GM23338 (cell line): ENCODE measurements at places on chromosomes 5 and 9.

GRCh38 chr5:31421806-31422586 is 109.9 kb downstream of the DROSHA start:
- no peak overlapping the region for H3K27ac ChIP-seq
- DNase-seq, result no peak
- H3K36me3 ChIP-seq, result peaks cover 15% of the 10 kb centered on the region
- no peak overlapping the region for H3K4me3 ChIP-seq

- no peak overlapping the region for H3K27ac ChIP-seq
- H3K27me3 ChIP-seq, result no peaks in the 10 kb centered on the region
- H3K36me3 ChIP-seq, result no peaks in the 10 kb centered on the region
- H3K4me1 ChIP-seq, result peaks cover 29% of the 10 kb centered on the region
- no peak overlapping the region for H3K4me3 ChIP-seq
These were observed 8.9 kb downstream of the RECK start for GRCh38 chr9:36045610-36046009.

GRCh38 chr5:65796269-65796668 is 74.3 kb downstream of the NLN start:
- no peaks in the 10 kb centered on the region for H3K27me3 ChIP-seq
- no peaks in the 10 kb centered on the region for H3K4me1 ChIP-seq
- H3K36me3 ChIP-seq, result peaks cover 14% of the 10 kb centered on the region; the same call in 1 of the 2 replicates
- no peak overlapping the region for H3K4me3 ChIP-seq
- no peak for DNase-seq
- no peak overlapping the region for H3K27ac ChIP-seq

DNA sequence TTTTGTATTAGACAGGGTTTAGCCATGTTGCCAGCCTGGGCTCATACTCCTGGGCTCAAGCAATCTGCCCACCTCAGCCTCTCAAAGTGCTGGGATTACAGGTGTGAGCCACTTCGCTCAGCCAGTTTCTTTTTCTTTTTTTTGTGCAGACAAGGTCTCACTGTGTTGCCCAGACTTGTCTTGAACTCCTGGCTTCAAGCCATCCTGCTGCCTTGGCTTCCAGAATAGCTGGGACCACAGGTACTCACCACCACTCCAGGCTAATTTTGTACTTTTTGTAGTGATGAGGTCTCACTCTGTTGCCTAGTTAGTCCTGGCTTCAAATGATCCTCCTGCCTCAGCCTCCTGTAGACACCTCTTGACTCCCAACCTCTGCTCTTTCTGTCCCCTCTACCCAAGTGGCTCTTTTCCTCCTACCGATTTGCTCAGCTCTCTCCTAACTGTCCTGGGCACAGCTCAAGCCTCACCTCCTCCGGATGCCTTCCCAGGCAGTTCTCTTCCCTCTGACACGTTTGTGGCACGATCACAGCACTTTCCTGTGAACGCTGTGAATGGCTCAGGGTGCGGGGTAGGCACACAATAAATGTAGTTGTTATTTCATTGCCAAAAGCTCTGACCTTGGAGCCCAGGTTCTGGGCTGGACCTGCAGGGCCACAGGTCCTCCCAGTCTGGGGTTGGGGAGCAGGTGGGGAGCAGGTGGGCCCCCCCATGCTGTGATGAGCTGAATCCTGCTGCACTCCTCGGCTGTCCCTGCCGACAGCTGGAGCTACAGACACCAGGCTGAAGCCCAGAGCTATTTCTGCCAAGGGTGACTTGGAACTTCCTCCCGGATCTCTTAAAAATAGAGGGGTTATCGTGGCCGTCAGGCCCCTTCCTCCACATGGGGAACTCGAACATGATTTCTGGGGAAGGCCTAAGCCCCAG is 23.9 kb downstream of the GFI1B start:
- peaks cover 51% of the 10 kb centered on the region for H3K27me3 ChIP-seq
- no peak for DNase-seq
- H3K27ac ChIP-seq, result no peak overlapping the region
- H3K4me1 ChIP-seq, result peaks cover 23% of the 10 kb centered on the region
- H3K4me3 ChIP-seq, result no peak overlapping the region
- H3K36me3 ChIP-seq, result no peaks in the 10 kb centered on the region

DNA sequence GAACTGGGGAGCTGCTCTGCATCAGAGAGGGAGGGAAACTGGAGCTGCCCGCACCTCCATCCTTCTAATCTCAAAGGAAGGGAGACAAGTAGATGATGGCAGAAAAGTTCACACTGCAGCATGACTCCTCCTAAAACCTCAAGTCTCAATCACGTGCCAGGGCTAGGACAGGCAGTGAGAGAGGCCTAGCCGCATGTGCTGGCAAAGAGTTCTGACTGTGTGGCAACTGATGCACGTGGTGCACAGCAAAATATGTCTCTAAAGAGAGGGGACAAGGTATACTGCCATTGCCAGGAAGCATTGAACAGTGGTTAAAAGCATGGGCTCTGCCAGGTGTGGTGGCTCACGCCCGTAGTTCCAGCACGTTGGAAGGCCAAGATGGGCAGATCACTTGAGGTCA is 38.1 kb downstream of the FBXO10 start:
- H3K4me1 ChIP-seq, result no peaks in the 10 kb centered on the region
- H3K4me3 ChIP-seq, result no peak overlapping the region
- no peak for DNase-seq
- H3K27ac ChIP-seq, result no peak overlapping the region
- H3K27me3 ChIP-seq, result no peaks in the 10 kb centered on the region

DNA sequence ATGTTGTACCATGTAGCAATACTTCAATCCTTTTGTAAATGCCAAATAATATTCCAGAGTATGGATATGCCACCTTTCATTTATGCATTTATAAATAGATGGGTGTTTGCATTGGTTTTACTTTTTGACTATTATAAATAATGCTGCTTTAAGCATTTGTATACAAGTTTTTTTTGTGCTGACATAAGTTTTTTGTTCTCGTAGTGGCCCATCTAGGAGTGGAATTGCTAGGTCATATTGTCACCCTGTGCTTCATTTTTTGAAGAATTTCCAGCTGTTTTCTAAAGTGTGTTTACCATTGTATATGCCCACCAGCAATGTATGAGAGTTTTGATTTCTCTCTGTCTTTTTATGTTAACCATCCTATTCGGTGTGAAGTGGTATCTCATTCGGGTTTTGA is 6.9 kb downstream of the ADGRV1 start:
- no peak for DNase-seq
- no peak overlapping the region for H3K27ac ChIP-seq
- H3K4me1 ChIP-seq, result peaks cover 62% of the 10 kb centered on the region
- no peaks in the 10 kb centered on the region for H3K36me3 ChIP-seq

DNA sequence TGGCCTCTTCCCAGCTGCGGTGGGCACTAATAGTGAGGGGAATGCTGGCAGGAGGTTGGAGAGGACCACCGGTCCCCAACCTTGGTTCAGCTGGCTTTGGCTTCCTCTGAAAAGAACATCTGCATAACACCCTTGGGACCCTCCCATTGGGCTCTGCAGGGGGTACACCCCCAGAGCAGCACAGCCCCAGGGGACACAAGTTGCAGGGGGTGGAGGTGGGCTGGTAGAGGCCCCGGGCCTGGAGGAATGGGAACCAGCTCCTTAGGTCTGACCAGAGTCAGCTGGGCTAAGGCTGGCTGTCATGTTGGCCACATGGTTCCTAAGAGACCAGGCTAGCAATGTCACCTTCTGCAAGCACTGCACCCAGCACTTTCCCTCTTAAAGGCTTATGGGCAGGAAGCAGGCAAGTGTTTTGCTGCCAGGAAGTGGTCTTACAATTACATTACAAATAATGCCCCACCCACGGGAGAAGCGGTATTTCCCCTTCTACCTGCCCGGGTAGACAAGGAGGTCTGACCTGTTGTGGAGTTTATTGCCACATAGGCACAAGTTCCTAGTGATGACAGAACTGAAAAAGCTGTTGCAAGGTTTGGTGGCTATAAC is 18.1 kb downstream of the GCNT4 start:
- no peaks in the 10 kb centered on the region for H3K27me3 ChIP-seq
- H3K4me3 ChIP-seq, result no peak overlapping the region
- H3K27ac ChIP-seq, result no peak overlapping the region
- no peak for DNase-seq
- no peaks in the 10 kb centered on the region for H3K4me1 ChIP-seq

- no peaks in the 10 kb centered on the region for H3K4me1 ChIP-seq
- DNase-seq, result no peak
- no peak overlapping the region for H3K4me3 ChIP-seq
- no peaks in the 10 kb centered on the region for H3K36me3 ChIP-seq
These were observed 279.1 kb downstream of the TLE1 start for GRCh38 chr9:81410201-81410600.

DNA sequence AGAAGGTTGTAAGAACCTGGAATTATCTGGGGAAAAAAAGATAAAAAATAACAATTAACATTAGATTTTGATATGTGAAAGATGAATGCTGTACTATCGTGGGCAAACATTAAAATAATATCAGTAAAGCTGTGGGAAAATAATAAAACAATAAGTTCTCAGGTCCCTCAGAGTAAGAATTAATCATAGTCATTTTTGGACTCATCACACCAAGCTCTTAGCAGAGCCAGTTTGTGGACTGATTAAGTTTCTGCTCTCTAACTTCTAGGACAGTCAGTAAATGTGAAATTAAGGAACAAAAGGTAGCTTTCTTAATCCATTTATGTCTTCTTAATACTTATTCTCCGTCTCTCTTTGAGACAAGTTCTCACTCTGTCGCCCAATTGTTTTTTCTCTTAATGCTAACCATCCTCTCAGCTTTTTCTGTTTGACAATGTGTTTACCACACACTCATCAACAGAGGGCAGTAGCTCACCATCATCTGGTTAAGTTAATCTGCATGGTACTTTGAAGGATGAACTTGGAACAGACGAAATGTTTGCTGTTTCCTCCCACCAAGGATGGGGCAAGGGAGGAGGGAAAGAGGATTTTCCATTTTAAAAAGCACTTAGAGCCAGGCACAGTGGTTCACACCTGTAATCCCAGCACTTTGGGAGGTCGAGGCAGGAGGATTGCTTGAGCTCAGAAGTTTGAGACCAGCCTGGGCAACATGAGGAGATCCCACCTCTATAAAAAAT is 5.3 kb upstream of the ACO1 start:
- no peak overlapping the region for H3K27ac ChIP-seq
- H3K4me1 ChIP-seq, result peaks cover 7% of the 10 kb centered on the region; the same call in 1 of the 2 replicates
- H3K27me3 ChIP-seq, result peaks cover 25% of the 10 kb centered on the region
- no peaks in the 10 kb centered on the region for H3K36me3 ChIP-seq
- DNase-seq, result peak; percentile 84

DNA sequence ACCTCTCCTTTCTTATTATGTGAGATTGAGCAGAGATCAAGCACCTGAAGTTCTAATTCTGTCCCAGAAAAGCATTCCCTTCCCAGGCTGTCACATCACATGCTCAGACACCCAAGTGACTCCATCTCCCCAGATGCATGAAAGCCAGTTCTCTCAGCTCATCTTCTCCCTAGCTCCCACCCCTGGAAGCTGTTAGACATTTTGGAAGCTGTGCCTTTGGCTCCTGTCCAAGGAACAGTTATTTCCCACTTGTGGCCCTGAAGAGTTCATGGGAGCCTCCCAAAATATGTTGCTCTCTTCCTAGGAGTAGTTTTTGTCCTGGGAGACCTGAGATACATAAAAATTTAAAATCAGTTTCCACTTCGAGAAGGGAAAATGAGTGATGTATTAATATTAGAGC is 161.4 kb upstream of the GAS1 start:
- no peaks in the 10 kb centered on the region for H3K36me3 ChIP-seq
- no peaks in the 10 kb centered on the region for H3K4me1 ChIP-seq
- no peak for DNase-seq
- H3K4me3 ChIP-seq, result no peak overlapping the region
- no peaks in the 10 kb centered on the region for H3K27me3 ChIP-seq

GRCh38 chr5:163772241-163772640 is 266.8 kb downstream of the MAT2B start:
- no peaks in the 10 kb centered on the region for H3K36me3 ChIP-seq
- H3K27ac ChIP-seq, result no peak overlapping the region
- H3K4me3 ChIP-seq, result no peak overlapping the region
- H3K27me3 ChIP-seq, result no peaks in the 10 kb centered on the region
- no peaks in the 10 kb centered on the region; the same call in 1 of the 2 replicates for H3K4me1 ChIP-seq

GRCh38 chr5:57221049-57221568 is 47.2 kb downstream of the GPBP1 start:
- DNase-seq, result peak; percentile 73
- H3K27me3 ChIP-seq, result no peaks in the 10 kb centered on the region
- H3K36me3 ChIP-seq, result peaks cover 4% of the 10 kb centered on the region; the same call in 1 of the 2 replicates
- H3K4me1 ChIP-seq, result no peaks in the 10 kb centered on the region
- H3K27ac ChIP-seq, result no peak overlapping the region

GRCh38 chr9:37410969-37411785 is 11.3 kb upstream of the GRHPR start:
- H3K27me3 ChIP-seq, result no peaks in the 10 kb centered on the region
- H3K4me1 ChIP-seq, result peaks cover 13% of the 10 kb centered on the region
- no peaks in the 10 kb centered on the region for H3K36me3 ChIP-seq
- peak; percentile 70 for DNase-seq
- H3K27ac ChIP-seq, result no peak overlapping the region
- no peak overlapping the region for H3K4me3 ChIP-seq

- H3K27me3 ChIP-seq, result no peaks in the 10 kb centered on the region
- H3K27ac ChIP-seq, result no peak overlapping the region
- peaks cover 21% of the 10 kb centered on the region for H3K4me1 ChIP-seq
- no peak overlapping the region for H3K4me3 ChIP-seq
- no peak for DNase-seq
These were observed 164.3 kb downstream of the DOCK2 start for GRCh38 chr5:169801324-169801777.

- no peaks in the 10 kb centered on the region for H3K36me3 ChIP-seq
- no peak for DNase-seq
- H3K4me1 ChIP-seq, result peaks cover 10% of the 10 kb centered on the region
- H3K27me3 ChIP-seq, result no peaks in the 10 kb centered on the region
- H3K4me3 ChIP-seq, result no peak overlapping the region
These were observed 64.1 kb downstream of the AMBP start for GRCh38 chr9:114014044-114014443.

GRCh38 chr5:96876292-96876850 is at the start of gene ERAP2:
TSS of gene ERAP2 (plus strand) at chr5:96876500. CDS start at chr5:96879686, 3,186 bp downstream.
- no peaks in the 10 kb centered on the region for H3K36me3 ChIP-seq
- H3K27me3 ChIP-seq, result no peaks in the 10 kb centered on the region
- H3K27ac ChIP-seq, result no peak within 1 kb of the TSS
- H3K4me3 ChIP-seq, result no peak within 1 kb of the TSS
- no peaks in the 10 kb centered on the region; the same call in 1 of the 2 replicates for H3K4me1 ChIP-seq
- DNase-seq, result peak; percentile 14

- H3K4me1 ChIP-seq, result no peaks in the 10 kb centered on the region
- no peak overlapping the region for H3K27ac ChIP-seq
- H3K27me3 ChIP-seq, result no peaks in the 10 kb centered on the region
- no peaks in the 10 kb centered on the region for H3K36me3 ChIP-seq
These were observed 16.1 kb upstream of the MPDZ start for GRCh38 chr9:13295556-13295955.

GRCh38 chr5:64295101-64295500 is 129.5 kb downstream of the RNF180 start:
- H3K4me3 ChIP-seq, result no peak overlapping the region
- no peaks in the 10 kb centered on the region for H3K27me3 ChIP-seq
- H3K36me3 ChIP-seq, result no peaks in the 10 kb centered on the region
- H3K27ac ChIP-seq, result no peak overlapping the region
- no peaks in the 10 kb centered on the region for H3K4me1 ChIP-seq
- no peak for DNase-seq

GRCh38 chr5:8058616-8059190 is 189.8 kb downstream of the MTRR start:
- no peaks in the 10 kb centered on the region for H3K27me3 ChIP-seq
- peaks cover 19% of the 10 kb centered on the region for H3K4me1 ChIP-seq
- no peak for DNase-seq
- no peak overlapping the region for H3K4me3 ChIP-seq
- no peaks in the 10 kb centered on the region for H3K36me3 ChIP-seq
- H3K27ac ChIP-seq, result no peak overlapping the region

GRCh38 chr9:12784461-12785259 is 9.8 kb downstream of the LURAP1L start:
- H3K27ac ChIP-seq, result no peak overlapping the region
- H3K27me3 ChIP-seq, result no peaks in the 10 kb centered on the region
- H3K4me3 ChIP-seq, result no peak overlapping the region
- no peaks in the 10 kb centered on the region for H3K4me1 ChIP-seq
- no peaks in the 10 kb centered on the region for H3K36me3 ChIP-seq
